ENCODE measurements at places on chromosomes 5 and 9.

DNA sequence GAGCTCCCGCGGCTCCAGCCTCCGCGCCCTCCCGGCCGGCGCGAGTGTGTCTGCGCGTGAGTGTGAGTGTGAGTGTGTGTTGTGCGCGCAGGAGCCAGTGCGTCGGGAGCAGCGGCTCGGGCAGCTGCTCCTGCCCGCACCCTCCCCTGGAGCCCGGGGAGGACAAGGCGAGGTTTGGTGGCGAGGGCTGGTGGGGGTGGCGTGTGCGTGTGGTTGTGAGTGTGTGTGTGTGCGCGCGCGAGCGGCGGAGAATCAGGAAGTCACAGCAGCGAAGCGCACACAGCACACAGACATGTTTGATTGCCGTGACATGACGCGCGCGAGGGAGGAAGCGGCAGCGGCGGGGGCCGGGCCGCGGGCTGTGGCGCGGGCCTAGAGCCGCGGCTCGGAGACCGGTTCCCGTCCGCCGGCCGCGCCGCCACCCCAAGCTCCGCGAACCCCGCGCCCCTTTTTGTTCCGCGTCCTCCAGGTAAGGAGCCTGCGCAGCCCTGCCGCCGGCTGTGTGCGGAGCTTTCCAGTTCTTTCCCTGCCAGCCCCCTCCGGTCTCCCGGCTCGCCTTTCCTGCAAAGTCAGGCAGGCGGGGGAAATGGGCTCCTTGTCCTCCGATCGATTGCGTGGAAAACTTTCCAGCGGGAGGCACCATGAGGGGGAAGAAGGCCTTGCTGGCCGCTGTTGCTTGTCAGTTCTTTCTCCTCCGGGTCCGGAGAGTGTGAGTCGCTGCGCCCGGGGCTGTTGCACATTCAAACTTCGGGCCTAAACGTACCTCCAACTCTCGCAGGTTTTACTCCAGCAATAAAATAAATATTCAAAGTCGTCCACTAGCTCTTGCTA, 2.4 kb downstream of the SMARCA2 start:
- peak; percentile 73 for DNase-seq

DNA sequence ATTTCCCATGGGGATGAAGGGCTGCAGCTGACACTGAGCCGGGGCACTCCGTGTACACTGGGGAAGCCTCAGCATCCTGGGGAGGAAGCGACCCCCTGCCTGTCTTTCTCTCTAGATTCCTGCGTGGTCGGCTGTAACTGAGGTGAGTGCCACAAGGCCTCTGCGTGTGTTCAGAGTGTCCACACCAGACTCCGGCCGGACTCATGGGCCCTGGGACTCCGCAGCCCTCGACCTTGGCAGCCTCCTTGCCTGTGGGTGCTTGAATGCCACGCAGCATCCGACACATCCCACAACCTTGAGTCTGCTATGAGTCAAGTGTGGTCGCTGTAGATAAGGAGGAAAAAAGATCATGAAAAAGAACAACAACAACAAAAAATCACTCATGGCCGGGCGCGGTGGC, 23.4 kb downstream of the PAEP start:
- DNase-seq = no peak

DNA sequence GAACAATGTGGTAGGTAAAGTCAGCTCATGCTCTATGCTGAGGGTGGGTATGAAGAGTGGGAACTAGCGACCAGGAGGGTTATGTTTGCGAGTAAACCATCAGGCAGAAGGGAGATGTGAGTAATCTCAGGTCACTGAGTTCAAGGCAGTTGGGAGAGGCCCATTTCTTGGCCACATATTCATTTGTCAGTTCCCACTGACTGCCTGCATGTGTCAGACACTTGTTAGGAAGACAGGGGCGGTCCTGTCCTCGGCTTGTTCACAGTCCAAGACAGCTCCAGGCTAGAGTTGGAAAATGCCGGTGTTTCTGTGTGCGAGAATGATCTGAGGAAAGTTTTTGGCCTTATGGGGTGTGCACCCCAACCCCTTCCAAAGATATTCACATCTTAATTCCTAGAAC, 48.6 kb upstream of the GDNF start:
- peak; percentile 55 for DNase-seq

DNA sequence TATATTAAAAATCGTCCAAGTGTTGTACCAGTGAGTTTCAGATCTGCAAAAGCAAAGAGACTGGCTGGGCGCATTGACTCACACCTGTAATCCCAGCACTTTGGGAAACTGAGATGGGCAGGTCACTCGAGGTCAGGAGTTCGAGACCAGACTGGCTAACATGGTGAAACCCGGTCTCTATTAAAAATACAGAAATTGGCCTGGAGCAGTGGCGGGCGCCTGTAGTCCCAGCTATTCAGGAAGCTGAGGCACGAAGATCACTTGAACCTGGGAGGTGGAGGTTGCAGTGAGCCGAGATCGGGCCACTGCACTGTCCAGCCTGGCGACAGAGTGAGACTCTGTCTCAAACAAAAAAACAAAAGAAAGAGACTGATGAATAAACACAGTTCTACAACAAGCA, 18.3 kb upstream of the B4GALT1 start:
- no peak for DNase-seq

DNA sequence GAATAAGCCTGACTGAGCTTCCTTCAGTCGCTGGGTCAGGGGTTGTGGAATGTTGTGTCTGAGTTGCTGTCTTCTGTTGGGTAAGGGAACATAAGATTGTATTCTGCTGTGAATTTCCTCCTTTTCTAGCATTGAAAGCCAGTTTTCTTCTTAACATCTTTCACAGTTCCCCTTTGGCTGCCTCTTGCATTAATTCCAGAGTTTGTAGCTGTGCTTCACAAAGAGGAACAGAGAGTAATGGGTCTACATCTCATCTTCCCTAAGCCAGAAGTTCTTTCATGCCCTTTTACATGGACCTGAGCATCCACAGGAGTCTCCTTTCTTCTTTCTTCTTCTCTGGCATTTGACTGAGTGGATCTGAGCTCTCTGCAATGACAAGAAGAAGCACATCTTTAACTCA, 686.8 kb downstream of the KCTD16 start:
- DNase-seq = no peak

- DNase-seq = no peak
Measured at GRCh38 chr5:176547802-176548201, 1.3 kb upstream of the CDHR2 start.

DNA sequence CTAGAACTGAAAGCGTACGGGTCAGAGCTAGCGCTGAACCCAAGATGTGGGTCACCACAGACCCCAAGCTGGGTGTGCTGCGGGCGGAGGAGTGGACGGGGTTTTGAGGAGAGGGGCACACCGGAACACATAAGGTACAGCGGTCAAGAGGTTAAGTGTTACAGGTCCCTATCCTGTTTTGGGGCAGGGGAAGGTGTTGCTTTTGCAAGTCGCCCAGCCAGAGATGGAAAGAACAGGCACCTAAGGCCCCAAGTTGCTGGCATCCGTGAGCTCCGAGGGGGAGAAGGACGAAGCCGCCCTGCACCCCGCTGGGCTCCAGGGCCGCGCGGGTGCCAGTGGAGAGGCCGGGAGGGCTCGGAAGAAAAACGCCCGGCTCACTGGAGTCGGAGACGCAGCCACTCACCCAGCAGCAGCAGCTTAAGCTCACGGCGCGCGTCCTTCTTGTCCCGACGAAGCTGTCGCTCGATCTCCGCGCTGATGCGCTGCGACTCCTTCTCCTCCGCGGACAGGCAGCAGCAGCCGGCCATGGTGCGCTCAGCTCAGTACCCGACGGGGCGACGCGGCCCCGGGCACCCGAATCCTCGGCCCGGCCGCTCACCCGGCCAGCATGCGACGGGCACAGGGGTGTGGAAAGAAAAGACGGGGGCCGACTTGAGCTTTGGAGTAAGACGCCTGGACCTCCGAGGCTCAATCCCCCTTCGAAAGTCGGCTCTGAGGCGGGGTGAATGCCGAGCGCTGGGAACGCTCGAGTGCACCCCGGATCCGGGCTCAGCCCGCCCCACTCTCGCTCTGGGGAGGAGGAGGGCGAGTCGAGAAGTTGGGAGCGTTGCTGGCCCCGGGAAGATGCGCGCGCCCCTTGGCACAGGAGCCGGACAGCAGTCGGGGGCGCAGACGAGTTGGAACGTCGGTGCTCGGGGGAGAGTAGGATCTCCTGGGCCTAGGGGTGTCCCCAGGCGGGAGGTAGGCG, 572 bp downstream of the GNA14 start:
- DNase-seq = no peak
